ENCODE measurements at places on chromosomes 6 and 20.
A peak's percentile ranks its signal among the peaks of the same experiment; 100 is the strongest.

DNA sequence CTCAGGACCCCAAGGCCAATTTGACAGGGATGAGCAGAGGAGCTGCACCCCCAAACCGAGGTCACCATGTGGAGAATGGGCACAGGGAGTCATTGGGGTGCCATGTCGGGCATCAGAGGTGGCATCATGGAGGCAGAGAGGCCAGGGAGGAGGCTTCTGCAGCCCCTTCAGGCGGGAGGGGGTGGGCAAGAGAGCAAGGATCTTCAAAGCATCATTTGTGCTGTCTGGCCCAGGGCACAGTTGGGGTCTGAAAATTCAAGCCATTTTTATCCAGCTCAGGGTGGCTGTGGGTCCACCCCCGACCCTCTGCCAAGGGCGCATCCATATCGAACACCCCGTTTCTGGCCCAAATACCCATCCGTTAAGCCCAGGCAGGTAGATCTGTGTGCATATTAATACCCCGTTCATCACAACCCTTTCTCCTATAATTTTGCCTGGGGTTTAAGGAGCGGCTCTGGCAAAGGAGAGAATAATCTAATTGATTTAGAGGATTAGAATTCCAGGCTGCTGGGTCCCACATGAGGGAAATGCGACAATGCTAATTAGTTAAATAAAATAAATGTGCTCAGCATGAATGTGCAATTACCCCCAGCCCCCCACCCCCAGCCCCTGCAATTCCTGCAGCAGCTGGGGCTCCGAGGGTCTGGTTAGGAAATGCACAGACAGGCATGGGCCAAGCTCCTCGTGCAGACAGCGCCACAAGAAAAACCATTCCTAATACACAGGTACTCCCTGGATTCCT is 31.9 kb downstream of the VSTM2L start:
- no peak for DNase-seq

DNA sequence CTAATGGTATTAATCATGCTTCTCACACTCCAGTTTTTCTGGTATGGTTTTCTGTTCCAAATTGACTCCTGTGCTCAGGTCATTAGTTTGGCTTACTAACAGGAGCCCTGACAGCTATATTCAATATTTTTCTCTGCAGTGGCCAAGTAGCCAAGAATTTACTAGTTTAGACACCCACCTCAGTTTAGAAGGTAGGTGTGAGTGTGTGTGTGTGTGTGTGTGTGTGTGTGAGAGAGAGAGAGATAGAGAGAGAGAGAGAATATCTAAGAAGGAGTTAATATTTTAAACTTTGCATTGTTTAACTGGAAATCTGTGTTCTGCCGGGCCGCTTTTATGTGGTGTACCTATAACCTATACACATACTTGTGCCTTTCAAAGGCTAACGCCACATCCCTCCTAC is 18.5 kb downstream of the JARID2 start:
- DNase-seq = no peak

DNA sequence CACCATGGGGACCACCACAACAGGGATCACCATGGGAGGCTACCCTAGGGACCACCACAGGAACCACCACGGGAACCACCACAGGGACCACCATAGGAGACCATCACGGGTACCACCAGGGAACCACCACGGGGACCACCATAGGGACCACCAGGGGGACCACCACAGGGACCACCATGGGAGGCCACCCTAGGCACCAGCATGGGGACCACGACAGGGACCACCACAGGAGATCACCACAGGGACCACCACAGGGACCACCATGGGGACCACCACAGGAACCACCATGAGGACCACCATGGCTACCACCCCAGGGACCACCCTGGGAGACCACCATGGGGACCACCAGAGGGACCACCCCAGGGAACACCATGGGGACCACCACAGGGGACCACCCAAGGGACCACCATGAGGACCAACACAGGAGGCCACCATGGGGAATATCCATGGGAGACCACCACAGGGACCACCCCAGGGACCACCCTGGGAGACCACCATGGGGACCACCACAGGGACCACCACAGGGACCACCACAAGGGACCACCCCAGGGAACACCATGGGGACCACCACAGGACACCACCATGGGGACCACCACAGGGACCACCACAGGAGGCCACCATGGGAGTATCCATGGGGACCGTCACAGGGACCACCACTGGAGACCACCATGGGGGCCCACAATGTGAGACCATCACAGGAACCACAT is 67.6 kb upstream of the MPC1 start:
- no peak for DNase-seq

- DNase-seq = no peak
Observed at GRCh38 chr6:170162011-170162774, 128.7 kb downstream of the DLL1 start.

GRCh38 chr6:111952821-111953540 is 79.7 kb upstream of the FYN start:
- no peak for DNase-seq

DNA sequence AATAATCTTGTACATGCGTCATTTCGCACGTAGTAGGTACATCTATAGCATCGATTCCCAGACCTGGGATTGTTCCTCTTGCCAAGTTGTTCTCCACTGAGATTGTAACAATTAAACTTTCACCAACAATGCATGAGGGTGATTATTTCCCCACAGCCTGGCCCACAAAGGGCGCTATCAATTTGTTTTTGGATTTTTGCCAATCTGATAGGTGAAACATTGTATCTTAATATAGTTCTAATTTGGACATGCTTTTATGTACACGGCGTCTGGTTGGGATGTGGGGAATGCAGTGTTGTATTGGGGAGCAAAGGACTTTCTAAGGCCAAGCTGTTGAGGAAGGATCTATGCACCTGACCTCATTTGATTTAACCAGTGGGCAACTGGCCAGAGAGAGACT is 59.5 kb downstream of the VEGFA start:
- no peak for DNase-seq

DNA sequence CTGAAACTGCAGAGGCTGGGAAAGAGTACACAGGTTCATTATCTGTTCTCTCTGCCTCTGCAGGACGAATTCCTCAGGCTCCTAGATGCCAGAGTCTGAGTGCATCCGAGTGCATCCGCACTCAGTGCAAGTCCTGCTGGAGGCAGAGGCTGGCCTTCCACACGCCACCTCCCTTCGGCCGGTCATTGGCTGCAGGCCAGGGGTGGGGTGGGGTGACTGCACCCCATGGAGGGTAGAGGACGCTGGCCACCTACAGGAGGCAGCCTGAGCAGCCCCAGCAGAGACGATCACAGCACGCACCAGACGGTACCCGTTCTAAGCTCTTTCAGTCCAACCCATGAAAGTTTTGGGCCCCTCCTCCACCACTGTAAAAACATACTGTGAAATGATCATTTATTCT is 11.7 kb downstream of the SFT2D1 start:
- DNase-seq = peak; percentile 80
